CD14-positive monocyte (primary cell): ENCODE measurements at places on chromosomes 7 and 10.

DNA sequence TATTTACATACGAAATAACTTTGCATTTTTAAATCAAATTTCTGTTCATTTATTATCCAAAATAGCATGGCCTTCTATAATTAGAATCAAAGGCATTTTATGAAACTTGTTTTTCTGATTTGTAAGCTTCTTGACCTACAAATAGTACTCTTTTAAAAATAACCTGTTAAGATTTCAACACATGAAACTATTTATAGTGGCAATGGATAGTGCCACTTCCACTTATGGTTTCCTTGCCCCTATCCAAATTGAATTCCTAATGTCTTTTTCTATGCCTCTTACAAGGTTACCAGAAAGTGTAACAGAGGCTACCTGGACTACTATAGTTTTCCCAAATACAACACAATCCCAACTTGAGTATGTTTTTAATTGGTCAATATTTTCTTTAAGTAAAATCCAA is 263.5 kb downstream of the SEMA3D start:
- DNase-seq = no peak

GRCh38 chr7:90599038-90599437 is 2.9 kb downstream of the CDK14 start:
- no peak for DNase-seq

DNA sequence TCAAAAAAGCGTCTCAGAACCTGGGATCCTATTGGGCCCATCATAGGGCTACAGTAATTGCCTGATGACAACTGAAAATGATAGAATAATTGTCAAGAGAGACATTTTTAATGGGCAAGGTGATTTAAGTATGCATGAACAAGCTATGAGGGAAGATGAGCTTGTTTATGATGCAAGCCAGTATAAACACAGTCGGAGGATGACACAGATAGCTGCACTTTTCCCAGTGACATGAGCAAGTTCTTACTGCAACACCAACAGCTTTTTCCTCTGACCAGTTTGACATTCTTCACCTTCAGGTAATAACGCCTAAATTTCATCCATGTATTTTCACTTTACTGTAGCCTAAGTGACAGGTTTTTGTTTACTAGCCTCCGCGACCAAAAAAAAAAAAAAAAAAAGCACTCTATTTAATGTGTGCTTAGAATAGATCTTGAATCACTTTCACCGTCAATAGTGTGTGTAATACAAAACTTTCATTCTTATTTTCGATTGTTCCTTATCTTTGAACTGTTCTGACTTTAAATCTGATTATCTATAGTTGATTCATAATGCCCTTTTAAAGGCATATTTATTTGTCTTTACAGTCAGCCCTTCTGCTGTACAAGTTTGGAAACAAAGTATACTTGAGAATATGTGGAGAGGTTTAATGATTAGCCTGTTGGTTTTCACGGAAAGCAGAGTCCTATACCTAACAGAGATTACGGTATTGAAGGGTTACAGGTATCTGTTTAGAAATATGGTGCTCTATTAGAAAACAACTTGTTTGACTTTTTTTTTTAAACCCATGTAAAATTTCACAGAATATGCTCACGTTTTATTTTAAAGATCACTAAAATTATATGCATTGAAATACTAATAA is 1.7 kb downstream of the FOXP2 start:
- DNase-seq = no peak

DNA sequence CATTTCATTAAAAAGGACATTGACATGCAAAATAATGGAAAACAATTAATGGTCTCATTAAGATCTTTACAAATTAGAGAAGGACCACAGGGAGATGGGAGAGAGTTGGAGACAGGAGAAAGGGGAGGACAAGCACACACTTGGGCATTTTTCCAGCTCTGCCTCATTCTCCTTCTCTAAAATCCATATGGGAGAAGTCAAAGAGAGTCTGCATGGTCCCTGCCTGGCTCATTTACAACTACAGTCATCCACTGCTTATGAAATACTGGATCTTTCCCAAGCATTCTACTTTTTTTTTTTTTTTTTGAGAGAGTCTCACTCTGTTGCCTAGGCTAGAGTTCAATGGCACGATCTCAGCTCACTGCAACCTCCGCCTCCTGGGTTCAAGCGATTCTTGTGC is 518.9 kb upstream of the CELF2 start:
- no peak for DNase-seq

DNA sequence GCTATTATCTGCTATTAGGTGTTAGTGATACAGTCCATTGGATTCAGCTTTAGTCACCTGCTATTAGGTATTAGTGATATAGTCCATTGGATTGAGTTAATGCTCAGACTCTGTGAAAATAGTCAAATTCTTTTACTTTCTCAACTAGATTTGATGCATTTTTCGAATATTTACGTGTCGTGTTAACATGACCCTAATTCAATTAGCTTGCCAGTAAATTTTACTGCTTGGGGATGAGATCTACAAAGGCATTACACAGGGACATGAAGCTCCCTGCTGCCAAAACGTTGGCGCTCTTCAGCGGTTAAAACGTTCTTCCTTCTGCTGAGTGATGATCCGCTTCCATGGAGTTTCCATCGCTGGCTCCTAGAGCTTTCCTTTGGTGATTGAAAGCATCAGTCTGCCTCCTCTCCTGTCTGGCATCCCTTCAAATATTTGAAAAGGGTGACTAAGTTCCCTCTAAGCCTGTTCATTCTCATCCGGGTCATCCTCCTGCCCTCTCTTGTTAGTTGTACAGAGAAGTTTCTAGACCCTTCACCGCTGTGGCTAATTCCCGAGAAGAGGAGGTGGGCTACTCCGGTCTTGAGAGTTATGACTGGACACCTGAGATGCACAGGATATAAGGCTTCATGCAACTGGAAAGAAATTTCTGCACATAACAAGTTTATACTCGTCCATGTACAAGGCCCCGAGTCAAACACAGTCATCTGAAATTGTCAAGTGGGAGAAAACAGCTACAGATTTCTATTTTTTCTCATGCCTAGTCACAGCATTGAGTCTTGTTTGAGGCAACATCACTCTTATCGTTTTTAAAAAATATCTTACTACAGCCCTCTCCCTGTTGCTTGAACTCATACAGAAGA is 254.0 kb downstream of the KLF6 start:
- DNase-seq = no peak

- no peak for DNase-seq
Observed at GRCh38 chr7:107691716-107692115, 31.1 kb downstream of the SLC26A4 start.

DNA sequence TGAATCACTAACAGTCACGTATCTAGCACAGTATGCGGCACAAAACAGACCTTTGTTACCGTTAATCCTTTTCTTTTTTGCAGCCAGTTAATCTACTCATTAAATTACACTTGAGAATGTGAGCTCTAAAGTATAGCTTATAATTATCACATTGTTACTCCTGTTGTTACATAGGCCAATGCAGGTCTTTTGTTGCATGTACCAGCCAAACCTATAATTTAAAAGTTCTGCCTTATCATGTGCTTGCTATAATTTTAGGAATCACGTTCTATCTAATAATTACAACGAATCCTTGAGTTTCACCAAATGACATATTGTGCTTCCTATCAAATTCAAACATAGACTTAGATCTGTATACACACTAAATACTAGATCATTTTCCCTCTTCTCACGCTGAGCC is 245.1 kb downstream of the DGKI start:
- no peak for DNase-seq

DNA sequence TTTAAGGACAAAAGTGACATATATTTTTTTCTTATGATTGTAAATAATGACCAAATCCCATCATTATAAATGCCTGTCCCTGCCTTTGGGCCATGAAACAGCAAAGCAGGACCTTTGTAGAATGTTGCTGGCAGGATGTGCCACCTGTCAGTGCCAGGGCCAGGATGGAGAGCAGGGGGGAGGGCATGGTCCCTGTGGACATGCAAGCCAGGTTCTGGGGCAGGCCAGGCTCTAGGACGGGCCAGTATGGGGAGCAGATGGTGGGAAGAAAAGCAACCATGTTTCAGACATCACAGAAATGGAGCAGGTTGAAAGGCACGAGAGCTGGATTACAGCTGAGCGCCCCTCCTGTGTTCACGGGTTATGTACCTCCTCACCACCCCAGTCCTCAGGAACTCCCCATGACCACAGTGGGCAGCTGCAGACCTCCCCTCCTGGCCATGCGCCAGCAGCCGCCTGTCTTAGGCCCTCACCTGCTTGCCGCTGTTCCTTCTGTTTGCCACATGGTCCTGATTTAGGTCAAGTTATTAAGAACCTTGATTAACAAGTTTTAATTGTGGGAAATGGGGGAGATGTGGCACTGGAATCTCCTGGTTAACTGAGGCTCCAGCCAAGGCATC is 210.4 kb downstream of the PAXIP1 start:
- DNase-seq = no peak

- no peak for DNase-seq
Observed at GRCh38 chr7:139698844-139699243, 79.0 kb downstream of the HIPK2 start.

DNA sequence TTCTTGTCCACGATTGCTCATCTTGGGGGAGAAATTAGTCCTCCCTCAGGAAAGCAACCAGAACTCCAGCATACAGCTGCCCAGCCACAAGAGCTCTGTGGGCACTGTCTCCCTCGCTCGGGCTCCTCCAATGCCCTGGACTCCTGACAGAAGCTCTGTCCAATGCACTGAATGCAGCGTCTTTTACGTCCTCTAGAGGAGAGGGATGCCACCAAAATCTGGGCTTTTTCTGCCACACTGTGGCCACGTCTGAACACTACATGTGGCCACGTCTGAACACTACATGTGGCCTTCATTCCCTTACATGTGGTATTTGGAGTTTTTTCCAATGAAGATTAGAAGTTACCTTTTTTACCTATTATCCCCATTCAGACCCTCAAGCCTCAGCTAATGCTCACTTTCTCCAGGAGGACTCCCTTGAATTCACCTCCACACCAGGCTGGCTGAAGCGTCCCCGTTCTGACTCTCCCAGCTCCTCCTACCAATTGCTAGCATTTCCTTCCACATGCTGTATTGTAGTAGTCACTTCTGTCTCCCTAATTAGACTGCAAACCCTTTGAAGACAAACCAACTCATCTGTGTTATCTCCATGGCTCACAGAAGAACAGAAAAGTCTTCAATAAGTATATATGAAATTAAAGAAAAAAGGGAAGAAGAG is 134.3 kb upstream of the PDE1C start:
- DNase-seq = no peak

- DNase-seq = no peak
Observed at GRCh38 chr7:50146692-50147091, 53.6 kb upstream of the ZPBP start.

DNA sequence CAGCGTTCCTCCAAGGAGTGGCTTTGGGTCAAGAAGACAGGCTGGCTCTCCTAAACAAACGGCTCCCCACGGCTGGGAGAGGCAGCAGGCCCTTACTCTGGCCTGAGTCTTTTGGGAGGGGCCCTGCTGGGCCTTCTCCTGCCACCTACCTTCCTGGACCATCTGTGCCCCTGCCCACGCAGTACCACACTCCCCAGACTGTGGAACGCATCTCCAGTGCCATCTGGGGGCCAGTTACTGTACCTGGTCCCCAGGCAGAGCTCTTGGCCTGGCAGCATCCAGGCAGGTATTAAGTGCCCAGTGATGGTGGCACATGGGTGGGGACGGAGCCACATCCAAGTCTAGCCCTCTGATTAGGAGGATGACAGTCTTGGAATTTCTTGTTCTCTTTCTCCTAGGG is 14.4 kb downstream of the ALKBH4 start:
- peak; percentile 41 for DNase-seq

- DNase-seq = no peak
Observed at GRCh38 chr7:5500056-5500776, 76.6 kb upstream of the TNRC18 start.

- no peak for DNase-seq
Observed at GRCh38 chr10:63071145-63071544, 62.0 kb upstream of the NRBF2 start.
